ENCODE measurements at places on chromosomes 4 and X. TPM values are rescaled to one million over a fixed set of nuclear protein-coding genes. Genes with fewer than 3 reads are reported as not detected.
A peak's percentile ranks its signal among the peaks of the same experiment; 100 is the strongest.

The ZDHHC15 gene
- total RNA-seq: 0.59 TPM

The DGAT2L6 gene
- total RNA-seq: not detected

The HTN3 gene
- total RNA-seq: not detected

The PTPN13 gene
- 87.8 TPM for total RNA-seq

The PDZD11 gene
- total RNA-seq: 55.4 TPM

DNA sequence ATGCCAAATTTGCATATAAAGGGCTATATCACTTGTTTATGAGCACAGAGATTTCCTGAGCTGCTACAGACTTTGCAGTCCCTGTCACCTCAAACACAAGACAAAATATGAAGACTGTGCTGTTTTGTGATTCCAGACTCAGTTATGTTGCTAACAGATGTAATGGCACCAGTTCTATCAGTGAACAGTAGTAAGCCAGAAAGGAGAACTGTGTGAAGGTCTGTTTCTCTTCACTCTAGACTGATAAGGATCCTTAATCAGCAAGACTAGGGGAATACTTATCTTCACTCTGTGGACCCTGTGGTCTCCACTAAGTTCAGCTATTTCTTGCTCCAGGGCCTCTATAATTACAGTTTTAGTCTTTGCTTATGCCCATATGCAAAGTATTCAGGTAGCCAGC, 82.7 kb downstream of the ANXA5 start:
- peak; percentile 10 for DNase-seq

GRCh38 chr4:39706334-39706733, 8.4 kb downstream of the UBE2K start:
- peak; percentile 65 for DNase-seq

DNA sequence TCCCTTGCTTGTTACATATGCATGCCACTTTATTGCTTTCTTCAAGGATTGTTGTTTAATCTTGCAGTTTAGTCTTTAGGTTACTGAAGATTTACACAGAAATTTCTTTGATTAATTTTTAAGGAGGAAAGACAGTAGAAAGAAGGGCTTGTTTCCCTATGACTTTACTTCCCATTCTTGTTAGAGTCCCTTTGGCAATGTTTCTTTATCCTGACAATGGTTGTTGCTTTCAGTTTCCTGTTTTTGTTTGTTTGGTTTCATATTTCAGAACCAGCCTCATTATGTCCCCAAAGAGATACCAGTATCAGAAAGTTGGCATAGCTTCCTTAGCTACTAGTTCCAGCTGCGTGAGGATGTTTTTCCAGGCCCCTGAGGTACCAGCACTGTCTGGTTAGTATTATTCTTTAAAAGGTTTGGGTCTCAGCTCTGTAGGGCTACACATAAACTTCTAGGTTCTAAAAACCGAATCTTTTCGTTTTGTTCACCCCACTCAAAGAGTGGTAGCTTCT, 61.3 kb upstream of the UNC5C start:
- no peak for DNase-seq

DNA sequence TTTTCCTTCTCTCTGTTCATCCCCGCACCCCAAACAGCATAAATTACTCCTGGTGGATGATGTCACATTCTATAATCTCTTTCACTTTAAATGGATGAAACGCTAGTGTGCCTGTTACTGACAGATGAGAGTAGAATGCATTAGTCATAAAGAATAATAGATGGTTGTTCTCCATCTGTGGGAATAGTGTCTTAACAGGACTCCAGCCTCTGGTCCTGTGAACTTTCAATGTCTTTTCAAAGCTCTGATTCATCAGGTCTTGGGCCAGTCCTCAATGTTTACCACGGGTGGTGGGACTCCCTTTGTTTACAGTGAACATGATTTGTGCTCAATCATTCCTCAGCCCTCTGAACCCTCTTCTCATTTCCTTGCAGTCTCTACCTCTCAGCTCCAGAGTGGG, 182.6 kb downstream of the GABRB1 start:
- DNase-seq: peak; percentile 79

DNA sequence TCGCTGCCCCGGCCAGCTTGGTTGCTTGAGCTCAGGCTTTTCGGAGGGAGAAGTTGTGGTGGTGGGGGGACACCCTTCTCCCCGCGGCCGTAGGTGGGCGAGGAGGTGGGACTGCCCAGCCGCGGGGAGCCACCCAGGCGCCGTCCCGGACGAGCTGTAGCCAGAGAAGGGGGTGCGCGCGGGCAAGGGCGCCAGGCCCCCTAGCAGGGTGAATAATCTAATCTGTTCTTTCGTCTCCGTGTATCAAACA, 3.1 kb downstream of the MID1IP1 start:
- peak; percentile 37 for DNase-seq

GRCh38 chr4:62455871-62456270, 1255.7 kb downstream of the ADGRL3 start:
- DNase-seq: no peak

GRCh38 chr4:110005461-110006056, 92.9 kb downstream of the EGF start:
- peak; percentile 71 for DNase-seq

DNA sequence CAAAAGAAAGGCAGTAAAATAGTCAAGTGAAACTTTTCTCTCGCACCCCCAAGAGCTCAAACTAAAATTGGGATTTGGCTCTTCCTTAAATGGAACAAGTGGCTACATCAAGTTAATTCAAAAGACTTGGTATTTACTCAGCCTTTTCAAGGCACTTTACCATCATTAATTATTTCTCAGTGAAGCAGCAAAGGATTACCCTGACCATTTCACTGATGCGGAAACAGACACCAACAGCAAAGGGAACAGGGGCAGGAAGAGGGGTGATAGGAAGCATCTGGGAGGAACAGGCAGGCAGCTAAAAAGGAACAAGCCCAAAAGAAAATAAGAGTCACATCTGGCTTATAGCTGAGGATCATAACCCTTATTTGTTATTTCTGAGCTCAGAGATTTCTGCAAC, 2.7 kb downstream of the SCML2 start:
- no peak for DNase-seq

DNA sequence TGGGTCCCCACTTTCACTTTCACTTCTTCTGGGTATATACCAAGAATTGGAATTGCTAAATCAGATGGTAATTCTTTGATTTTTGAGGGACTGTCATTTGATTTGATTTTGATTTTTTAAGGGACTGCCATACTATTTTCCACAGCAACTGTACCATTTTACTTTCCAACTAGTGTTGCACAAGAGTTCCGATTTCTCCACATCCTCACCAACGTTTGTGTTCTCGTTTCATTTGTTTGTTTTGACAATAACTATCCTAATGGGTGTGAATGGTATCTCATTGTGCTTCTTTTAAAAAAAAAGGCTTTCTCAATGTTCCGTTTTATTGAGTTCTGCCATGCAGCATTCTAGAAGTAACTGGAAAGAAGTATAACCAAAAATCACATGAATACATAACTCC, 62.6 kb downstream of the C4orf46 start:
- no peak for DNase-seq
